ENCODE measurements at places on chromosomes 5 and 9.

DNA sequence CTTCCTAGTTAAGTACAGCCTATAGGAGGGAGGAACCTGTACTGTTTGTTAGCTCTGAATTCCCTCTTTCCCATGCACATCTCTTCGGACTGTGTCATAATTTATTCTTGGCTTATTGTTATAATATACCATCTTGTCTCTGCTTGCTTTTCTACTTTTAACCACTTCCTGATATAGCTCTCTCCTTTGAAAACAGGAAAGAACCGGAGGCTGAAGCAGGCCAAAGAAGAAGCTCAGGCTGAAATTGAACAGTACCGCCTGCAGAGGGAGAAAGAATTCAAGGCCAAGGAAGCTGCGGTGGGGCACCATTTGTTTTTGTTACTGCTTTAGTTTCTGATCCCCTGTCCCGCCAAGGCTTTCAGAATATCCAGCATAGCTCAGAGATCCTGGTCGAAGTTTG lies 4.8 kb downstream of the ATP6V1G1 start:
- no peaks in the 10 kb centered on the region for H3K4me1 ChIP-seq
- H3K36me3 ChIP-seq: peaks cover 40% of the 10 kb centered on the region
- H3K27ac ChIP-seq: no peak overlapping the region
- no peak overlapping the region for H3K4me3 ChIP-seq

DNA sequence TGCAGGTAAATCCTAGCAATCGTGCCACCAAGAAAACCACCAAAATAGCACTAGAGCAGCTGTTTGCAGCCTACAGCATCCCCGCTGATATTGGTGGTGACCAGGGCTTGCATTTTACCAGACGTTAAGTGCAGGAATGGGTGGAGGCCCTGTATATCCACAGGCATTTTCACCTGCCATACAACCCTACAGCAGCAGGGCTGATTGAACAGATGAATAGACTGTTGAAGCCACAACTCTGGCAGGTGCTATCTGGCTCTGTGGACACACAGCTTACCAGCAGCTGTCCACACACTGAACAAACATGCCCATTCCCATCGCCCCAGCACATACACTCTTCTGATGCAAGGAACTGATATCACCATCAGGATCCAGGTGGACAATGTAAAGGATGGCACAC lies 154.5 kb upstream of the APC start:
- H3K36me3 ChIP-seq: no peaks in the 10 kb centered on the region
- H3K27me3 ChIP-seq: no peaks in the 10 kb centered on the region
- no peak for DNase-seq
- peaks cover 4% of the 10 kb centered on the region for H3K4me1 ChIP-seq

DNA sequence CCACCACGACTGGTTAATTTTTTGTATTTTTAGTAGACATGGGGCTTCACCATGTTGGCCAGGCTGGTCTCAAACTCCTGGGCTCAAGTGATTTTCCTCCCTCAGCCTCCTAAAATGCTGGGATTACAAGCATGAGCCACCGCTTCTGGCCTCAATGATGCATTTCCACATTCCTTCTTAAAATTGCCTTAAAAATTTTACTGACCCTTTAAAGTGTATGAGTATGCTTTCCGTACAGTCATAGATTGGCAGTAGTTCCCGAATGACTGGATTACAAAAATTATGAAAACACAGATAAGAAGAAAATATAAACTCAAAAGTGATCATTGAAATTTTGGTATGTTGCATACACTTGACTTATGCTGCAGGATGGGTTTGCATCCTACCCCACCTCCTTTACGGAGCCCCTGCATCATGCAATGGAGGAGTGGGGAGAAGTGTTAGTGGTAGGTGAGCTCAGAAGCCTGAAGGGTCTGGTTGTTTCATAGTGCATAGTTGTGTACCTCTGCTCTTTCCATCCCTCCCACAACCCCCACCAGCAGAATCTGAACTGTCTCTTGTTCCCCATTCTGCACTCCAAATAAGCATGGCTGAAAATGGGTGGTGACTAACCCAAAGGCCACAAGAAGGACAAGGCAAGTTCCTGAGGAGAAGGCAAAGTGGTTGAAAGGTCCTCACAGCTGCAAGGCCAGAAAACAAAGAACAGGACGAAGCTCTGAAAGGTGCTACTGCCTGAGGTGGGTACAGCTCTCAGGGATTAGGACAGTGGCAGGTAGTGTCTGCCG lies 26.8 kb downstream of the ANKRD55 start:
- H3K36me3 ChIP-seq: no peaks in the 10 kb centered on the region
- H3K4me3 ChIP-seq: no peak overlapping the region
- no peak for DNase-seq
- no peaks in the 10 kb centered on the region for H3K4me1 ChIP-seq
- no peak overlapping the region for H3K27ac ChIP-seq

DNA sequence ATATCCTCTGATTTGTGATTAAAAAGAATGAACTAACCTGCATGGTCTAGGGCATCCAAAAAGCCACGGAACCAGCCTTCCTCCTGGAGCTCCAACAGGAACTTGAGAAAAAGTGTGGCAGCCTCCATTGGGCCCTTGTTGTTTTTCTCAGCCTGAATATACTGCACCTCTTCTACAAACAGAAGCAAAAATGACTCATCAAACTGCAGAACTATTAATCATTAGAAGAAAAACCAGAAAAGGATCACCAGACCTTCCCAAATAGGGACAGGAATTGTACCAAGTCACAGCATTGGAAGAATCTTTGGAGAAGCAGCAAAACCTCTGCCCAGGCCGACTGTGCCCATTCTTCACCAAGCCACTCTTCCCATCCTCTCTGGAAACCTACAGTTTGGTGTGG lies 25.2 kb downstream of the RIGI start:
- no peak overlapping the region for H3K4me3 ChIP-seq
- H3K27me3 ChIP-seq: no peaks in the 10 kb centered on the region
- no peak for DNase-seq
- no peaks in the 10 kb centered on the region for H3K4me1 ChIP-seq

- H3K36me3 ChIP-seq: no peaks in the 10 kb centered on the region
- DNase-seq: no peak
- no peaks in the 10 kb centered on the region for H3K27me3 ChIP-seq
- H3K4me1 ChIP-seq: no peaks in the 10 kb centered on the region
- no peak overlapping the region for H3K27ac ChIP-seq
Observed at GRCh38 chr9:30673132-30673531, 1711.3 kb upstream of the ACO1 start.

GRCh38 chr5:82165740-82166530 lies 112.2 kb downstream of the RPS23 start:
- no peak overlapping the region for H3K4me3 ChIP-seq
- peaks cover 3% of the 10 kb centered on the region for H3K4me1 ChIP-seq
- no peak for DNase-seq
- no peak overlapping the region for H3K27ac ChIP-seq

DNA sequence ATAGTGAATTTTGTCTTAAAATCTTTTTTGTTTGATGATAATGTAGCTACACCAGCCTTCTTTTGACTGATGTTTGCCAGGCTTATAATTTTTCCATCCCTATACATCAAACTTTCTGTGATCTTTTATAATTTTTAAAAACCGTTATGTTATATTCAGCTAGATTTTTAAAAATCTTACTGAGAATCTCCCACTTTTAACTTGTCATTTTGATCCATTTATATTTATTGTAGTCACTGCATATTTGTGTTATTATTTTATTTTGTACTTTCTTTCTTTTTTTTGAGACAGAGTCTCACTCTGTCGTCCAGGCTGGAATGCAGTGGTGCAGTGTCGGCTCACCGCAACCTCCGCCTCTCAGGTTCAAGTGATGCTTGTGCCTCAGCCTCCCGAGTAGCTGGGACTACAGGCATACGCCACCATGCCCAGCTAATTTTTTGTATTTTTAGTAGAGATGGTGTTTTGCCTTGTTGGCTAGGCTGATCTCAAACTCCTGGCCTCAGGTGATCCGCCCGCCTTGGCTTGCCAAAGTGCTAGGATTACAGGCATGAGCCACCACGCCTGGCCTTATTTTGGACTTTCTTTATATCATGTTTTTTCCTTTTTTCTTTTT lies 12.7 kb downstream of the MRRF start:
- H3K27ac ChIP-seq: no peak overlapping the region
- peaks cover 2% of the 10 kb centered on the region for H3K4me1 ChIP-seq
- peaks cover 8% of the 10 kb centered on the region for H3K36me3 ChIP-seq
- no peaks in the 10 kb centered on the region for H3K27me3 ChIP-seq
- H3K4me3 ChIP-seq: no peak overlapping the region
- no peak for DNase-seq

- H3K27ac ChIP-seq: no peak overlapping the region
- H3K27me3 ChIP-seq: peaks cover 98% of the 10 kb centered on the region
- H3K4me3 ChIP-seq: peak overlapping the region; percentile 40
- peaks cover 5% of the 10 kb centered on the region for H3K36me3 ChIP-seq
- DNase-seq: no peak
Observed at GRCh38 chr9:77015327-77016048, 4.0 kb upstream of the FOXB2 start.

DNA sequence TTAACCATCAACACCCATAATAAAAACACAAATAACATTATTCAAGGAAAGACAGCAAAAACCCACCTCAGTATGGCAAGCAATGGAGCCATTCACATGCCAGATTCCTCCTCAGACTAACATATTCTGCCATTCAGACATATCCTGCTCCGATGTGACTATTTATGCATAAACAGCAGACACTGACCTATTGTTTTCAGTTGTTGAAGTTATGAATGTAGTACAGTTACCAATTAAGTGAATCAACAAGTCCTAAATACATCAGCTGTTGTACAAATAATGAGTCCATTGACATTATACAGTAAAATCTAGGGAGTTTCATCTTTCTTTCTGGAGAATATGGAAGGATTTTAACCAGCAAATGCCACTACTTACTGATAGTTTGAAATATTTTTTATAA lies 131.7 kb downstream of the DENND1A start:
- no peak overlapping the region for H3K4me3 ChIP-seq
- no peak for DNase-seq
- H3K27me3 ChIP-seq: no peaks in the 10 kb centered on the region
- no peaks in the 10 kb centered on the region for H3K36me3 ChIP-seq
- H3K4me1 ChIP-seq: no peaks in the 10 kb centered on the region
- no peak overlapping the region for H3K27ac ChIP-seq

GRCh38 chr5:72596956-72597355 lies 89.7 kb upstream of the ZNF366 start:
- no peaks in the 10 kb centered on the region for H3K27me3 ChIP-seq
- no peak overlapping the region for H3K27ac ChIP-seq
- no peaks in the 10 kb centered on the region for H3K36me3 ChIP-seq
- no peaks in the 10 kb centered on the region for H3K4me1 ChIP-seq
- H3K4me3 ChIP-seq: no peak overlapping the region

DNA sequence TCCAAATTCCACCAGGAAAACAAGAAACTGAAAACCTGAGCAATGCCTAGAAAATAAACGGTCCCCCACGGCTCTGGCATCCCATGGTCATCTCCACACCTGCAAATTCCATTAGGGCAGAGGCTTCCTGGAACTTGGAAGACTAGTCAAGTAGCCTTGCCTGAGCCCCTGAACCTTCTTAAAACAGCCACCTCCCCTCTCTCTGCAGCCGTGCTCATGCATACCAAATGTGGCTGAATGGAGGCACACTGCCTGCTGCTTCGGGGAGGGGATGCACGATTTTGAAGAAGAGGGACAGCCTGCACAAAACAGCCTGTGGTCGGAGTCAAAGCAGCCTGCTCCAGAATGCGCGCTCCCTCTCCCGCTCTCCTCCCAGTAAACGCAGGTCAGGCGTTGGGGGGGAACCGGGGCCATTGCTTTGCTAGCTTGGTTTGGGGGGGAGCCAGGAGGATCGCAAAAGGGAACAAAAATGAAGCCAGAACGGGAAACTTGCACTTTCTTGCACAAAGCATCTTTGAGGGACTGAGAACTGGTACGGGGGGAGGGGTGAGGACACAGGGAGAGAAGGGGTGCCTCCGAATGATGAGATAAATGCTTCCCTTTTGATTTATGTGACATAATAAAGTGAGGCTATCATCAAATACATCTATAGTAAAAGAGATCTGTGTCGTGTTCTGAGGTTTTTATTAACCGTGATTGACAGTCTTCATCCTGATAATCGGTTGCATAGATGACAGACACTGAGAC lies at the start of gene TRPM3:
Gene TRPM3 (minus strand): TSS at position 347 of the 747 bp plus-strand sequence. CDS start 267 bp downstream, at position 80.
- H3K27ac ChIP-seq: peak within 1 kb of the TSS; percentile 90
- H3K4me1 ChIP-seq: peaks cover 16% of the 10 kb centered on the region
- H3K36me3 ChIP-seq: peaks cover 3% of the 10 kb centered on the region
- H3K4me3 ChIP-seq: peak within 1 kb of the TSS; percentile 79

GRCh38 chr9:94042516-94043360 lies 41.5 kb upstream of the PTPDC1 start:
- H3K36me3 ChIP-seq: no peaks in the 10 kb centered on the region
- H3K27me3 ChIP-seq: no peaks in the 10 kb centered on the region
- H3K4me3 ChIP-seq: no peak overlapping the region
- no peak for DNase-seq
- H3K4me1 ChIP-seq: no peaks in the 10 kb centered on the region
- H3K27ac ChIP-seq: no peak overlapping the region

DNA sequence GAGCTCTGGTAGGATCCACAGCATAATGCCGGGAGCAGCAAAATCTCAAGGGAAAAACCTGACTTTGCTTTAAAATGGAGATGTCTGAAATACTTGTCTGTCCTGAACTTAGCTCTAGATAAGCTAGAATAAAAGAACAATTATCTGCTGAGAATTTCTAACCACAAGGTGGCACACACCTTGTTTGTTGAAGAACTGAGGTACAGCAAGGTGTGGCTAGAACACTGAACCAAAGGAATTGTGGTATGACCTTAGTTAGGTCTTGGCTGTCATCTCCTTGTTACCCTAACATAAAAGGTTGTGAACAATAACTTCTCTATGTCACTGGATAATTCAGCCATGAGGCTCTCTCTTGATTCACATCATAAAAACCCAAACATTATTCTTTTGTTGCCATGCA lies 72.3 kb upstream of the ANXA1 start:
- H3K36me3 ChIP-seq: no peaks in the 10 kb centered on the region
- H3K27me3 ChIP-seq: no peaks in the 10 kb centered on the region
- peaks cover 7% of the 10 kb centered on the region for H3K4me1 ChIP-seq
- H3K27ac ChIP-seq: no peak overlapping the region

DNA sequence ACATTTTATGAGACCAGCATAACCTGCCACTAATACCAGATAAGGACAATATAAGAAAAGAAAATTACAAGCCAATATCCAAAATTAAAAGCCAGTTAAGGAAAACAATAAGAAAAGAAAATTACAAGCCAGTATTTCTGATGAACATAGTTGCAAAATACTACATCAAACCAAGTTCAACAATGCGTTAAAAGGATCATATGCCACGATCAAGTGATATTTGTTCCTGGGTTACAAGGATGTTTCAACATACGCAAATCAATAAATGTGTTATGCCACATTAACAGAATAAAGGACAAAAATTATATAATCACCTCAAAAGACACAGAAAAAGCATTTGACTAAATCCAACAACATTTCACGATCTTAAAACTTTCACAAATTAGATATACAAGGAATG lies 431.9 kb downstream of the ELAVL2 start:
- H3K36me3 ChIP-seq: no peaks in the 10 kb centered on the region
- no peaks in the 10 kb centered on the region for H3K4me1 ChIP-seq
- no peak overlapping the region for H3K4me3 ChIP-seq
- no peak for DNase-seq

DNA sequence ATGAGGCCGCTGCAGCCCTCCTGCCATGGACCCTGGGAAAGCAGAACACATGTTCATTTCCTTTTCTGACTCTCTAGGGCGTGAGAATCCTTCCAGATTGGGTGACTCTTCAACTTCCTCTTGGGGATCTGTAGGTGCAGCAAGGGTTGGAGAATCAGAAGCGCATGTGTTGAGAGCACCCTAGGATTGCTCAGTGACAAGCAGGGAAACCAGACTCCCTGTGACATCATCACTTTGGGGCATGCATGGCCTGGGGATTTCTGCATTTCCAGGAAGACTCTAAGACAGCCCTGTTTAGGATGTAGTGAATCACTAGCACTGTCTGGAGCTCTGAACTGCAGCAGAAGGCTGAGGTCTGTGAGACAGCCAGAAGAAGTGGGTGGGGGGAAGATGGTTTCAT lies 15.1 kb upstream of the LCP2 start:
- no peaks in the 10 kb centered on the region for H3K36me3 ChIP-seq
- peaks cover 9% of the 10 kb centered on the region for H3K4me1 ChIP-seq
- no peak for DNase-seq
- H3K27me3 ChIP-seq: no peaks in the 10 kb centered on the region
- no peak overlapping the region for H3K27ac ChIP-seq
- no peak overlapping the region for H3K4me3 ChIP-seq

Data from H1 (cell line).